Transverse colon (tissue), 4 donors: ENCODE measurements at places on chromosomes 4 and X. TPM values are rescaled to one million over a fixed set of nuclear protein-coding genes. Genes with fewer than 3 reads are reported as not detected.

DNA sequence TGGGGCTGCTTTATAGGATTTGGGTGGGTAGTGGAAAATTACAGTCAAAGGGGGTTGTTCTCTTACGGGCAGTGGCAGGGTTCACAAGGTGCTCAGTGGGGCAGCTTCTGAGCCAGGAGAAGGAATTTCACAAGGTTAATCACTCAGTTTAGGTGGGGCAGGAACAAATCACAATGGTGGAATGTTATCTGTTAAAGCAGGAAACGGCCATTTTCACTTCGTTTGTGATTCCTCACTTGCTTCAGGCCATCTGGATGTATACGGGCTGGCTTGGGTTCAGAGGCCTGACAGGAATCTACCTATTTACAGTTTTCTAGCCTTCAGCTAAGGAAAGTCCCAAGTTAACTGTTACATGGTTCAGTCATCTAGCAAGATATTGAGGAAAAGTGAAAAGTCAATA is 1003.5 kb downstream of the STPG2 start:
- DNase-seq, result no peak

- no peak for DNase-seq
Observed at GRCh38 chr4:123235431-123235830, 161.2 kb upstream of the SPRY1 start.

DNA sequence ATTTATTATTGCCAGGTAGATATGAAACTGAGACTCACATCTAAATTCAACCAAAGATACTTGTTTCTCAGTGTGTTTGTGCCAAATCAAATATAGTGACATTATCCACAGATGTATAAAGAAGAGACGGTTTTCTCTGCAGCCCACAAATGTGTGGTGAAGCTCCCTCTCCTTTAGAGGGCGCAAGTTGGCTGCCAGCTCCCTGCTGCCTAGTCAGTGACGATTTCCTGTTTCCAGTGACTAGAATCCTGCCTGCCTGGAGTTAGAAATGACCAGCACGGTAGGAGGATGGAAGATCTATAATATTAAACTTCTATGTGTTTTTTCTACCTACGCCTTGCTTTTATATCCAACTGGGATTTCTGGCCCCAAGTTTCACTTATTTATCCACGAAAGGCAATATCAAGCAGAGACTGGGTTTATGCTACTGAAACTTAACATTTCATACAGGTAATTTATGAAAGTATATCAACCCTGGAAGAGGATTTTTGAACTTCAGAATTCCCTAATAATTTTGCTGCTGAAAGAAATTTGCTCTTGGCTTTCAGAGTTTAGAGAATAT is 1793.7 kb upstream of the TENM3 start:
- DNase-seq, result no peak

DNA sequence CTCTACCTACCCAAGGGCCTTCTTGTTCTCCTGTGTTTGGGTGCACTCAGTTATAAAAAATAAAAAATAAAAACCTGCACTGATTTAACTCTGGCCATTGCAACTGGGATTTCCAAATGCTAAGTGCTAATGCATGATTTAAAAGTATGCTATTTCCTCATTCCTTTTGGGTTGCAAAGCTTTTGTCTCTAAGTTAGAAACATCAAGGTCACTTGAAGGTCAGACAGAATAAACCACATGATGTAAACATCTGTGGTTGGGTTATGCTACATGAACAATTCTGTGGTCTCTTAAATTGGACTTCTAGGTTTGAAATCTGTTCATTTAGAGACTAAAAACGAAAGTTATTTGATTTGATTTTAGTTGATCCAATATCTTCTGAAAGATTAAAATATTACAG is 1547.4 kb upstream of the TENM3 start:
- no peak for DNase-seq

DNA sequence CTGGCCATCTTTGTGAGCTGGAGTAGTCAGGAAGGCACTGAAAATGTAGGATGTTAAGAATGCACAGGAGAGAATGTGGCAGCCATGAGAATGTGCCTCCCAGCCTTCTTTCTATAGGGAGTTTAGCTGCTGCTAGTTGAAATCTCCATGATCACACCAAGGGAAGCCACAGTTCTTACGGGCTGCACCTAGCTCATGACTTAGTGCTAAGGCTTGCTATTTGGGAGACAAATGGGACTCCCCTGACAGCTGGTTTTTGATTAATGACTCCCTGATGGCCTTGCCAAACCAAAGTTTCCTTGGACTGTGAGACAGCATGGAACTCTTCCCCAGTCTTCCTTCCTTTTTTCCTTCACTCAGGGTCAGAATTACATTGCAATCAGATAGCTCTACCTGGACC is 9.2 kb downstream of the CTSO start:
- no peak for DNase-seq

The NHS gene
- 2.9 TPM for total RNA-seq

The PLXNA3 gene
- total RNA-seq, result 30.4 TPM

DNA sequence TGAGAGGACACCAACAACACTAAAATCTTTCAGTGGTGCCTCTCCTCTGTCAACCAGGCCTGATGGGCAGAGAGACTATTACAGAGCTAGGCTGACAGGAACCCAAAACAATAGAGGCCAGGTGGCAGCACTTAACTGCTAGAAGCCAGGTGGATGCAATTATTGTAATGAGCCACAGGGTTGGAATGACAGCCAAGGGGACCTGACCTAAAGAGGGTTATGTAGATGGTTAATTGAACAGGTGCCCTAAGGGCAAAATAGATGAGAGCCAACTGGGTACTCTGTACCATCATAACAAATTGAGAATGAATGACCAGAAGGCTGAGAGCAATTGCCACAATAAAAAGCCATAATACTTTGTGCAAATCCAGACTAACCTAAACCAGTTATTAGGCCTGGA is 24.7 kb upstream of the FRAS1 start:
- DNase-seq, result no peak

DNA sequence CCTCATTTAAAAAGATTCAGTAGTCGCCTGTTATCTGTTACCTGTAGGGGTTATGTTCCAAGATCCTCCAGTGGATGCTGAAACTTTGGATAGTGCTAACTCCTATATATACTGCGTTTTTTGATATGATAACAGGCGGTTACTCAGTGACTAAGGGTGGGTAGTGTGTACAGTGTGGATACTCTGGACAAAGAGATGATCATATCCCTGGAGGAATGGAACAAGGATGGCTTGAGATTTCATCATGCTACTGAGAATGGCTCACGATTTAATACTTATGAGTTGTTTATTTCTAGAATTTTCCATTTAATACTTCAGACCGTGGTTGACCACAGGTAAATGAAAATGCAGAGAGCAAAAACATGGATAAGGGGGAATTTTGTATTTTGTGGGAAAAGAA is 21.5 kb downstream of the FAM47E start:
- no peak for DNase-seq

The TMEM154 gene
- 5.4 TPM for total RNA-seq

The HSFX1 gene
- 1.3 TPM for total RNA-seq

GRCh38 chrX:139382529-139382928 is 148.0 kb upstream of the F9 start:
- DNase-seq, result no peak

The PPP1R2C gene
- total RNA-seq, result not detected

GRCh38 chrX:46757593-46757992 is 1.3 kb downstream of the SLC9A7 start:
- DNase-seq, result no peak

DNA sequence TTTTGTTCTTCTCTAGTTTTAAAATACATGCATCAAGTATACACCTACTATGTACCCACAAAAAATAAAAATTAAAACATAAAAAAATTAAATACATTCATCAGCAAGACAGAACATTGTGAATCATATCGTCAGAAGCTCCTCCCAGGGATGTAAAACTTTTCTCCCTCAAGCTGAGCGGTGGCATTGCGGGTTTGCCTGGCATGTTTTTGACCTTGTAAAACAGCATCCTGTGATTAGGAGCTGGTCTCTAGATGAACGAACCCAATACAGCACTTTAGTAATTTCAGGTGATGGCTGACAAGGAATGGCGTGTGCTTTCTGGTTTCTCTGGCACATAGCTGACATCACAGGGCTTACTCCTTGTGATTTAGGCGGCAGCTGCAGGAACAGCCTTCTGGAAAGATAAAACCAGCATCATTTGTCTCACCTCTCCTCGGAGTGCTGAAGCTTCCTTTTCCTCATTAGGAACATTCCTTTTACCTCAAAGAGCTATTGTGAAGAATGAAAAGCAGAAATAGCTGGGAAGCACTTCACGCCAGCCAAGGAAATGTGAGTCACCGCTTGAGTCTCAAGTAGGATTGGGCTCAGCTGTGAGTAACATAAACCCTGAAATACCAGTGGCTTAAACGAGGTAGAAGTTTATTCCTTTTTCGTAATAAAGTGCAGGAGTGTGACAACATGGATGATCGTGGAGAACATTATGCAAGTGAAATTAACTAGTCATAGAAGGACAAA is 44.3 kb downstream of the NYX start:
- no peak for DNase-seq

- no peak for DNase-seq
Observed at GRCh38 chr4:73577371-73577770, 42.9 kb downstream of the RASSF6 start.

The MAGEA11 gene
- total RNA-seq, result not detected

The LRCH2 gene
- total RNA-seq, result 4.2 TPM

GRCh38 chr4:7679406-7680040 is 244.8 kb upstream of the PSAPL1 start:
- no peak for DNase-seq

DNA sequence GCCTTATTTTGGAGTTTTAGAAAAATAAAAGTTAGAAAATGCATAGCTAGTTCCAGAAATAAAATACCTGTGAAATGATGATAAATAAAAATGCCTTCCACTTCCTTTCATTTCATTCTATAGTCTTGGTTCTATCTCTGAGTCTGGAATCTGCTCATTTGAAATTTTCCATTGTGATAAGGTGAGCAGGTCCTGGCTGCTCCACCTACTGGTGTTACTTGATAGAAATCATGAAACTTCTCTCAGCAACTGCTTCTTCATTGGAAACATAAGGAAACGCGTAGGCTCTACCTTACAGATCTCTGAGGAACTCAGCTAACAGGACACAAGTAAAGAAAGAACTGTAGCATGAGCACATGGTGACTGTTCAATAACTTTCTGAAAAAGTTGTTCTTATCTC is 141.8 kb downstream of the DCHS2 start:
- no peak for DNase-seq

DNA sequence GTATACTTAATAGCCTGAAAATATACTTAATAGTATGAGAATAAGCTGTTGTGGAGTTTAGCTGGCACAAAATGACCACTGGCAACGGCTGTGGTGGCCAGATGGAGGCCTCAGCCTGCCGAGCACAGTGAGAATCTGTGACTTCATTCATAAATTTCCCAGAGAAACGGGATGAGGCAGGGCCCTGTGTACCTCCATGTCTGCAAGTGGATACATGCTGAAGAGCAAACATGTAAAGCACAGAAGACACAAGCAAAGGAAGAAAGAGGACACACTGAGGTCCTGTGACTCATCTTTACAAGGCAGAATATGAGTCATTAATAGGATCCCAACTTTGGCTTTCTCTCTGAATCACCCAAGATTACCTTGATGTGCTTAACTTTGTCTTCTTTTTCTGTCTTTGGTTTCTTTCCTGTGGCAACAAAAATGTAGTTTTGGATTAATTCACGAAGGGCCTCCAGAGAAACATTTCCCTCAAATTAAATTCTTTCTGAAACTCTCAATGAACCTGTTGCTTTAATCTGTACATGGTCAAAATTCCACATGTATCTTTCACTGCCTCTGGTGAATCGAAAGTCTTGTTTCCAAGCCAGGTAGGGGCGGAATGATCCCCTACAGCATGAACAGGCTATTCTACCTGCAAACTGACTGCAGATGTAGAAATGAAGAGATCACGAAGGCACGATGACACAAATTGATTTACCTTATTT is 56.4 kb downstream of the IRF2 start:
- no peak for DNase-seq

DNA sequence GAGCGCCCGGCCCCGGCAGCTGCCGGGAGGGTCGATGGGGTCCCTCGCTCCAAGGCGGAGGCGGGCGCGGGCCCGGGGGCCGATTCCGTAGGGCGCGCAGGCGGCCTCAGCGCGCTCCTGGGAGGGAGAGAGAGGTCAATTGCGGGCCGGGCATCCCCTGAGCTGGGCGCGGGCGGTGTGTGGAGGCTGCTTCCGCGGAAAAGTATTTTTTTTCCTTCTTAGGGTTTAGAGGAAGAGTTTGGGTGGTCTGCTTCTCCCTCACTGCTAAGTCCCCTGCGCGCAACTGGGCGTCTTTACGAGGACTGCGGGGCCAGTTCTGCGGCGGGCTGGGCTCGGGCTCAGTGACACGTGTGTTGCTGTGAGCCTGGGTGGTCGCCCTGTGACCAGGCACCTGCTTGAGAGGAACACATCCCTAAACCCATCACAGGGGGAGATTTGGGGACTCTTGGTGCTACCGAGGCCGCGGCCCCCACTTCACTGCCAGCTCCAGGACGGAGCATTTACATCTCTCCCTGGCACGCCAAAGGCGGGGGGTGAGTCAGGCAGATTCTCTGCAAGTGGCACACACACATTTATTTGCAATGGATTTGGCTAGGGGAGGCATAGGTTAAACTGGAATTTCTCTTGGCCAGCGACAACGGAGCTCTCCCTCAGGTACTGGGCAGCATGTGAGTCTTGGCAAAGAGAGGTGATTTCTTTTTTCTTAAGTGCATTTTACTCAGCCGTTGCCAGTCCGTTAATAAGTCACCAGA is 151.2 kb upstream of the SLC4A4 start:
- peak; percentile 56 for DNase-seq

DNA sequence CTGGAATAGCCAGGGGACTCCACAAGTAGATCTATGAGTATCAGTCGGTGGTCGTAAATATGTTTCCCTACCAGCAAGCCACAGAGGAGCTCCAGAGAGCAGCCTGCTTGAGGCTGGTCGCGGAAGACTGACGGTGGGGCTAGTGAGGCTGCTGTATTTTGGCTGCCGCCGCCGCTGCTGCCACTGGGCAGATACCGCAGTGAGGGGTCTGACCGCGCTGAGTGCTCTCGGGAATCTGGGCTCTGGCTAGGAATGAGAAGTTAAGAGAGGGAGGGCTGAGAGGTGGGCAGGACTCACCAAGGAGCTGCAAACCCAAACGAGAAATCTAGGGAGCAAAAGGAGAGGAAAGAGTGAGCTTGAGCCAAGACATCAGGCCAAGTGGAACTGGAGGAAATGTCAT is at the start of gene EXOC1L:
EXOC1L (plus strand) TSS at position 157 of the 400 bp plus-strand sequence; CDS start at position 394, 237 bp downstream.
- no peak for DNase-seq

The MAGEA9B gene
- not detected for total RNA-seq

The RTL3 gene
- total RNA-seq, result 1.1 TPM

DNA sequence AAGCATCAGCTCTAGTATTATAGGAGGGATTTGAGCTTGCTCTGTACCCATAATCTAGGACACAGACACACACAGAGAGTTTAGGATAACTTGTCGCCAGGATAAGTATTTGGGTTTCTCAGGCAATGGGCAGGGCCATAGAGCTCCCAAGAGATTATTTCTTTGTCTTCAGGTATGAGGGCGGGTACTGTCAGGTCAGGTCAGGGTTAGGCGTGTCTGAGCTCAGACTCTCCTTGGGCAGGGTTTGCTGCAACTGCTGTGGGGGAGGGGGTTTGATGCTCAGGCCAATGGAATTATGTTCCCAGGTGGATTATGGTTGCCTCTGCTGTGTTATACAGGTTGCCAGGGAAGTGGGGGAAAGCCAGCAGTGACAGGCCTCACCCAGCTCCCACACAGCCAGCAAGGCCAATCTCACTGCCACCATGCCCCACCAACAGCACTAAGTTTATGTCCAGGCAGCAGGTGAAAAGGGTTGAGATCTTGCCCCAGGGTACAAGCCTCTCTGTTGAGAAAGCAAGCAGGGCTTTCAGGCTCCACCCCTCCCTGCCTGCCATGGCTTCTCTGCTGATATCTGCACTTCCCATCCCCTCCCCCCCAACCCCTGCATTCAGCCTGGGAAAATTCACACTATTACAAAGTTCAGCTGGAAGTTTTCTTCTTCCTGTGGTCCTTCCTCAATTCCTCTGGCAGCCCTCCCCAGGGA is 101.3 kb downstream of the RRAGB start:
- no peak for DNase-seq

- no peak for DNase-seq
Observed at GRCh38 chr4:40586729-40587128, 42.9 kb downstream of the RBM47 start.
